HS-27A (cell line): ENCODE measurements at places on chromosomes 16 and 17.
A peak's percentile ranks its signal among the peaks of the same experiment; 100 is the strongest.

- DNase-seq: no peak
These were observed 24.7 kb downstream of the WSB1 start for GRCh38 chr17:27318633-27319032.

DNA sequence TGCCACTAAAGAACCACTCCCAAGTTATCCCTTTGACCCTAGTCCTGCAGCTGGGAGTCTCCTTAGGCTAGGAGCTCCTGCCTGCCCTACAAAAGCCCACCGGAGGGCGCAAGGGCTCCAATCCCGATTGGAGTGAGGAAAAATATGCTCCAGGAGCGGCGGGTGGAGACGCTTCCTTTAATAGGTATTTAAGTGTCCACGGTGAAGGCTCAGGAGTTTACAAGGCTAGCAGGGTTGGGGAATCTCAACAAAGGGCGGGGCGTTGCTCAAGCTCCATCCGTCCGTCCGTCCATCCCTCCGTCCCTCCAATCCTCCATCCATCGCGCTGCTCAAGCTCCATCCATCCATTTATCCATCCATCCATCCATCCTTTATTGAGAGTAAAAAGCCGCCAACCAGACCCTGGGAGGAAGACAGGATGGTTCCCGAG lies 556 bp upstream of the SPNS1 start:
- peak; percentile 31 for DNase-seq

- no peak for DNase-seq
These were observed 73.2 kb downstream of the RTN4RL1 start for GRCh38 chr17:1951920-1952319.

DNA sequence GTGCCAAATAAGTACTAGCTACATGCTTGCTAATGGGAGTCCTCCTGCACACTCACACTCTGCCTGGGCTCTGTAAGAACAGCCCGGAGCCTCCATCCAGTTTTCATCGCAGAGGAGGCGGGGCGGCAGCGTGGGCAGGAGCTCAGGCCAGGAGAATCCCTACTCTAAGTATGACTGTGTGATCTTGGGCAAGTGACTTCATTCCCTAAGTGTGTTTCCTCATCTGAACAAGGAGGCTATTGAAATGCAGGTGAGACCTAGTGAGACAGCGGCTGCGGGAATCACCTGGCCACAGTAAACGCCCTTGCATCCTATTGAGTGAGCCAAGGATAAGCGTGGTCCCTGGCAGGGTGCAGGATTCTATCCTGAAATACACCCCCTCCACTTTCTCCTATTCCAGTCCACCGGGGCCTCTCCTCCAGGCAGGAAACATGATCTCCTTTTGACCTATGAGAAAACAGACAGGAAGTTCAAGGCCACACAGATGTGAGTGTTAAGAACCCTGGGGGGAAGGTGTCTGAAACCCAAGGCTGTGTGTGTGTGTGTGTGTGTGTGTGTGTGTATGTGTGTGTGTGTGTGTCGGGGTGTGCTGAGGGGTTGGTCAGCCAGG lies 5.2 kb upstream of the RAI1 start:
- no peak for DNase-seq

GRCh38 chr16:17852977-17853702 lies 382.4 kb upstream of the XYLT1 start:
- no peak for DNase-seq
